T-helper 2 cell treated with Interferon-gamma antibody and Interleukin-4, amounts not matched to agents 5 μg/mL and 100 μg/mL, for 36 hours (primary cell): ENCODE measurements at places on chromosomes 6 and 20.
A peak's percentile ranks its signal among the peaks of the same experiment; 100 is the strongest.

DNA sequence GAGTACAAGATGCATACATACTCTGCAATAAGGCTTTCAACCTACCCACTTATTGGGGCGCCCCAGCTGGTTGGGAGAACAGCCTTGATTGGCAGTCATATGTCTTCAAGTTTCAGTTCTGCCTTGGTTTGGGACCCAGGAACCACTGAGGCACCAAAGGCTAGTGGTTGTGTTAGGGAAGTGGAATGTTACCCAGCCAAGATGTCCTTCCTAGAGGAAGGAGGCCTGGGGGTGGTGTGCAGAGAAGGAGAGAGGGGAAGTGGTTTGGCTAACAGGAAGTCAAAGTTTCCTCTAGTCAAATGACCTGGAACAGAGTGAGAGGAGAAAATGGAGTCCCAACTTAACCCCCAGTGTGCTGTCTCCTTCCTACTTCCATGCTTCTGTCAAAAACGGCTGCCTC is 59.4 kb downstream of the CD164 start:
- no peak for DNase-seq

DNA sequence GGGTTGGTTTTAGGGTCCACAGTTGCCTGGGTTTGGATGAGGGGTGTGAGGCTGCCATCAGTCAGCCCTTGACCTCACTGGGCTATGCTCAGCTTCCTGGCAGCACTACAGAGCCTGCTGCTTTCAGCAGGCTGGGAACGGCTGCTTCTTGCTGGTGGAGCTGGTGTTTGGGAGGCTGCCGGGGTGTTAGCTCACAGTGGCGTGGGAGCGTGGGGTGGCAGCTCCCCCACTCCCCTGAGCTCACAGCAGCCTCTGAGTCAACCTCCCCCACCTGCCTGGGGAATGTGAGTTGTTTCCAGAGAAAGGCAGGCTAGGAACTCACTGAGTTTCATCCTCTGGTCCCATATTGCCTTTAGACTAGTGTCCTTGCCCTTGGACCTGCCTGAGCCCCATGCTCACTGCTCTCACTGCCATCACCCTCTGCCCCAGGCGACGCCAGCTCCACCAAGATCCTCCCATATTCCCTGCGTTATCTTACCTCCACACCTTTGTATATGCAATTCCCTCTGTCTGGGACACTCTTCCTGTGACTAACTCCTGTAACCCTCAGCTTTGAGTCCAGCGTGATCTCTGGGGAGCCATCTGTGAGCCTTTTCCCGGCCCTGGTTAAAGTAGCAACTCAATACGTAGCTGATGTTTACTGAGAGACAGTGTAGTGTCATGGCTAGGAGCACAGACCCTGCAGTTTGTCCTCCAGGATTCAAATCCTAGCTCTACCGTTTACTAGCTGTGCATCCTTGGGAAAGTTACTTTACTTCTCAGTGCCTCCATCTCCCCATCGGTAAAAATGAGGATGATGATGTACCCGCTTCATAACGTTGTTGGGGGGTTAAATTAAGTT is 34.8 kb downstream of the PPP1R16B start:
- peak; percentile 33 for DNase-seq

- DNase-seq = no peak
These were observed 7.0 kb downstream of the BEND3 start for GRCh38 chr6:107108201-107108890.

GRCh38 chr20:20597966-20598365 is 114.5 kb downstream of the RALGAPA2 start:
- DNase-seq = no peak

DNA sequence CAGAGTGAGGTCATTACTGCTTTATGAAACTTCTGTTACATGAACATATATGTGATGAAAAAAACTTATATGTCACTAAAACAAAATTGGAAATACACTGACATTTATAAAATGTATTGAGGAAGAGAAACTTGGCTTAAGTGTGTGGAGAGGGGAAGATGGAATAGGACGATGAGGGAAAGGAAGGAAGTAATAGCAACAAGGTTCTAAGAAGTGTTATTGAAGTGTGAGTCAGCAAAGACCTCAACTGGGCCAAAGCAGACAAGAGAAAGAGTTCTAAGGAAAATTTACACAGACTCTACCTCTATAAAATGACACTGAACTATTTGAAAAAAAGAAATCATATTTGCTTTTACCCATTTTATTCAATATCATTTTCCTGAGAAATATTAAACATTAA is 38.3 kb downstream of the SNX3 start:
- DNase-seq = no peak

DNA sequence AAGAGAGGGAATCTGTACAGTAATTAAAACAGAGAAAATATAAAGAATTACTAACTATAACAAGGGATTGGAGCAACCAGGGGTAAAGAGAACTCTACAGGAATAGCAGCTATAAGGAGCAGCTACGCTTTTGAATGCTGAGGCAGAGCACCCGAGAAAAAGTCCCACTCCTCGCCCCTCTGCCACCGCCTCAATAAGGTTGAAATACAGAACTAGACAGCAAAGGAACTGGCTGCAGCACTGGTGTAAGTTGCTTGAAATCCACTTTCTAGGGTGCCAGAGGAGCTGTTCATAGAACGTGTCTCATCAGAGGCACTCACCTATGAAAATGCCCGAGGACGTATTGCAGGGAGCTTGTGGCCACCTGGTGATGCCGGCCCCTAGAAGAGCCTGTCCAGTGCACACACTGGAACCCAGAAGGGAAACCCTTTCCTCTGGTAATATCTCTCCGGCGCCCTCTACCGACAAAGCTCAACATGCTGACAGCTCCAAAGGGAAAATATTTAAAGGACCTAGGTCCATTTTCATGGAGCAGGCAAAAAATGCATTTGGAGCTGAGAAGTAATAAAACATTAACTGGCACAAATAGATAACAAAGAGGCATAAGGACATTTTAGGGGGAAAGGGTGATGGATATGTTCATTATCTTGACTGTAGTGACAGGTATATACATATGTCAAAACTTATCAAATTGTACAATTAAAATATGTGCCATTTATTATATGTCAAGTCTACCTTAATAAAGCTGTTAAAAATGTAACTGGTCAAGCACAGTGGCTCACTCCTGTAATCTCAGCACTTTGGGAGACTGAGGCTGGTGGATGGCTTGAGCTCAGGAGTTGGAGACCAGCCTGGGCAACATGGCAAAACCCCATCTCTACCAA is 137.4 kb upstream of the HDAC2 start:
- peak; percentile 18 for DNase-seq

- DNase-seq = no peak
These were observed 18.0 kb upstream of the HLA-A start for GRCh38 chr6:29924287-29924686.

GRCh38 chr6:38505826-38506225 is 133.9 kb downstream of the BTBD9 start:
- no peak for DNase-seq
